CD4-positive, alpha-beta T cell treated with Interleukin-21 for 1 hour (primary cell): ENCODE measurements at places on chromosomes 1 and 21.

- no peak for DNase-seq
Measured at GRCh38 chr1:192831706-192832355, 23.0 kb downstream of the RGS2 start.

DNA sequence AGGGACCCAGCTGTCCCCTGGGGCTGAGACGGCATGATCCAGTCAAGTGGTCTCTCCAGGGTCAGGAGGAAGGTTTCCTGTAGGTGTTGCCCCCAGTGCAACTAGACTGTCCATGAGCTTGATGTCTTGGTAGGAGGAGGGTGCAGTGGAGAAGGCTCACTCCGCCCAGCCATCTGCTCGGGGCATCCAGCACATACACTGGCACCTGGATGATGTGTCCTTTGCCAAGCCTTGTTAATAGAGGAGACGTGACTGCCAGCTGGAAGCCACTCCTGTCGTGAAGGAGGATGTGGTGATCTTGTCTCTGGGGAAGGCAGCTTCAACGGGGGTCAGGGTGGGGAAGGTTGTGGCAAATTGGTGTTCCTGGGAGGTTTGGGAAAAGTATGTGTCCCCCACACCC is 6.2 kb downstream of the DISP3 start:
- DNase-seq, result no peak

DNA sequence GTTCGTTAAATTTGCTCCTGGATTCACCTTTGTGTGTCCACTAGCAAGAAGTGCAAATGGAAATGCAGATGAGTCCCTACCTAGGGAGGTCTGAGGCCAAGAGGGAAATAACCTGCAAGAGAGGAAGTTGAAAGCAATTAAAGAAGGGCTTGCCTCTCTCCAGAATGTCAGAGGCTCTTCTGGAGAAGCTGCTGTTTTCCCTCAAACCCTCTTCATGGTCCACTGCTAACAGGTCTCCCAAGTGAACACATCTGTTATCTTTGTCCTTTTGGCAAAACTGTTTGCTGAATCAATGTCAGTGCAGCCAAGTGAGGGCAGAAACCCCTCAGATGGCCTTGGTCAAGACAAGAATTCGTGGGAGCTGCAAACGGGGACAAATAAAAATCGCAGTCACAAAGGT is 177.3 kb upstream of the PLXNA2 start:
- DNase-seq, result no peak

DNA sequence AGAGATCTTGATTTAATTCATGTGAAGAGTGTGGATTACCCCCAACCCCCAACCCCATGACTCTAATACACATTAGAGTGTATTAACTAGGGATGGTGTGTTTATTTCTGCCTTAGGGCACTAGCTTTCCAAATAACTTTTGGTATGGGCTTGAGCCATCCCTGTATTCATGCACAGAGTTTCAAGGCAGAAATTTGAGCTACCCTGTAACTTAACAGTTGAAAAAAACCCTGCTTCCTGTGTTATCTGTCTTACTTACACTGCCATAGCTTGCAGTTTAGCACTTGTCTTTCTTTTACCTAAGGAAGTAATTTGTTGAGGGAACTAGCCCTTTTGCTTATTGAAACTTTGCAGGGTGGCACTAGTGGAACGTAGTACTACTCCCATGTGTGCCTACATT is 6.3 kb downstream of the SRSF11 start:
- peak; percentile 17 for DNase-seq

DNA sequence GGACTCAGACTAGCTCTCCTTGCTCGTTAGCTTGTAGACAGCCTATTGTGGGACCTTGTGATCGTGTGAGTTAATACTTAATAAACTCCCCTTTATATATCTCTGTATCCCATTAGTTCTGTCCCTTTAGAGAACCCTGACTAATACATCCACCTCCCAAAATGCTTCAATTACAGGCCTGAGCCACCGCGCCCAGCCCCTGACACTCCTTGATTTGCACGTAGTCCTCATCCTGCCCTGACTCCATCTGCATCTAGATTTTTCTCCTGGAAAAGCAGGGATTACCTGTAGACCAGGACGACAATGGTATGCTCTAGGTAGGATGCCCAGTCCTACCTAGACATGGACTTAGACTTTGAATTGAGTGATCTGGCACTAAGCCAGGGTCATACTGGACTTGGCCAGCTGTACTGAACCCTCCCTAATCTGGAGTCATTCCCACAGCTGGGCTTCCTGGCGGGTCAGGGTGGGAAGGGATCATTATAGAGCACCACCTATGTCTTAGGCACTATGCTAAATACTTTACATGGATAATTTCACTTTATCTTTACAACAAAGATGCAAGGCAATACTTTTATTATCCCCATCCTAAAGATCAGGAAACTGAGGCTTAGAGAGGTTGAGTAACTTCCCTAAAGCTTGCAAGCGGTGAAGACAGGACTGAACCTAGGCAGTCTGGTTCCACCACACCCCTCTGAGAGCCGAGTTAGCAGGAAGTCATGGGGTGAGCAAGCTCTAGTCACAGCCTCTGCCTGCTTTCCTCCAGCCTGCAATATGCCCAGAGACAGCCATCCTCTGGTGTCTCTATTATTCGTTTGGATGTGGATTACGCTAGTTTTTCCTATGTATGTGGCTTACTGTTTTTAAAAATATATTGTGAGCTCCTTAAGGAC is 89.4 kb downstream of the DTL start:
- DNase-seq, result no peak

DNA sequence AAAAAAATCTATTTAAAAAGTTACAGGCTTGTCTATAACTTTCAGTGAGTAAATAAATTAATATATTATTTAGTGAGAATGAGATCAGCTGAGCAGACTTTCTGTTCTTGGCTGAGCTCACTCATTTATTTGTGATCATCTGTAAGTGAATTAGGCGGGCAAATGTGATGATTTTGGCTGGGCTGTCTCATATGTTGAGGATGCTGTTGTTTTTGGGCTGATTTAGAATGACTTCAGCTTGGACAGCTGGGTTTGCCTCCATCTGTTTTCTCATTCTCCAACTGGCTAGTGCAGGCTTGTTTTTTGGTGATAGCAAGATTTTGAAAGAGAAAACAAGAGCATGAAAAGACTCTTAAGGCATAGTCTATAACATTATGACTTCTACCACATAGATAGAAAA is 475.8 kb upstream of the OLFM3 start:
- DNase-seq, result no peak

GRCh38 chr21:43272591-43272990 is 103.8 kb downstream of the CRYAA start:
- no peak for DNase-seq

DNA sequence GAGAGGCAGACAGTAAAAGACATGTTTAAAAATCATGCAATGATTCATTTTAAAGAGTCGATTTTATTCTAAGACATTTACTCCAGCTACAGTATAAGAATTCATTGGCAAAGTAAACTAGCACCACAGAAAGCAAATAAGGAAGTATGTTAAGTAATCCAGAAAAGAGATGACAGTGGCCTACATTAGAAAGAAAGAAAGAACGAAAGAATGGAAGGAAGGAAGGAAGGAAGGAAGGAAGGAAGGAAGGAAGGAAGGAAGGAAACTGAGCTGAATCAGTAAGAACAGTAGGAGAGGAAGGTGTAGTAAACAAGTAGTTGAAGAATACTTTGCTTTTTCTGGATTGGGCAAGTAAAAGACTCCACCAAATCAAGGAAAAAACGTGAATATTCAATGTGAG is 62.2 kb downstream of the ZZZ3 start:
- no peak for DNase-seq

DNA sequence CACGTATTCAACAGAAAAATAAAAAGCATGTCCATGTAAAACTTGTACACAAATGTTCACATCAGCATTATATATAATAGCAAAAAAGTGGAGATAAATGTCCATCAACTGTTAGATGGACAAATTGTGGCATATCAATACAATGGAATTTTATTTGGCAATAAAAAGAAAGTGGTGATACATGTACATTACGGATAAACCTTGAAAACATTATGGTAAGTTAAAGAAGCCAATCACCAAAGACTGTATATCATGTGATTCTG is 76.9 kb downstream of the EIF4G3 start:
- DNase-seq, result no peak

DNA sequence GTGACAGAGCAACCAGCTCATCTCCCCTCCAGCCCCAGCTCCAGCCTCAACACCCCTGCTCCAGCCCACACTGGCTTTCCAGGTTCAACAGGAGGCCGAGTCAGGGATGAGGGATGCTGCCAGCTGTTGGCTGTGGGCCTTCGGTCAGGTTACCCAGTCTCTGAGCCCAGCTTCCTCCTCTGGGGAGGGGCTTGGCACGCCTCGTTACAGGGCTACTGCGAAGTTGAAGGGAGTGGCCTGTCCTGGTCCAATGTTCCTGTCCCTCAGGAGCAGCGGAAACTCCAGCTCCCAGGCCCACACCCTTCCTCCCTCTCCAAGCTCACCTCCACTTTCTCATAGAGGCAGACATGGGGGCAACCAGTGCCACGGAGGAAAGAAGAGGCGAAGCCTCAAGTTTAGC is 15.1 kb upstream of the TAS1R2 start:
- DNase-seq, result no peak

DNA sequence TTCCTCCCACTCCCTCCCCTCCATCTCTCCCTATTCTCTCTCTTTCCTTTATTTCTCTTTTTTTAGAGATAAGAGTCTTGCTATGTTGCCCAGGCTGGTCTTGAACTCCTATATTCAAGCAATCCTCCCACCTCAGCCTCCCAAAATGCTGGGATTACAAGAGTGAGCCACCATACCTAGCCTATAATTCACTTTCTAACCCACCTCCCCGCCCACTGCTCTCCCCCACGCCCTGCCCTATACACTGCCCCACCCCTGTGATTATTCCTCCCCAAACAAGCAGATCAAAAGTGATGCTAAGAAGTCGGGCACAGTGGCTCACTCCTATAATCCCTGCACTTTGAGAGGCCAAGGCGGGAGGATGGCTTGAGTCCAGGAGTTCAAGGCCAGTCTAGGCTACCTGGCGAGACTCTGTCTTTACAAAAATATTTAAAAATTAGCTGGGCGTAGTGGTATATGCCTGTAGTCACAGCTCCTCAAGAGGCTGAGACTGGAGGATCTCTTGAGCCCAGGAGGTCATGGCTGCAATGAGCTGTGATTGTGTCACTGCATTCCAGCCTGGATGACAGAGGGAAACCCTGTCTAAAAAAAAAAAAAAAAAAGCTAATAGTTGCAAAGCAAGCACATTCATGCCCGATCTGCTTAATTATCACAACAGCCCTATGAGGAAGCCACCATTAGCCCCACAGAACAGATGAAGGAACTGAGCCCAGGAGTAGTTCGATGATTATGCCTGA is 12.8 kb upstream of the E2F2 start:
- DNase-seq, result no peak

- no peak for DNase-seq
Measured at GRCh38 chr1:228814176-228814575, 78.9 kb downstream of the RHOU start.

DNA sequence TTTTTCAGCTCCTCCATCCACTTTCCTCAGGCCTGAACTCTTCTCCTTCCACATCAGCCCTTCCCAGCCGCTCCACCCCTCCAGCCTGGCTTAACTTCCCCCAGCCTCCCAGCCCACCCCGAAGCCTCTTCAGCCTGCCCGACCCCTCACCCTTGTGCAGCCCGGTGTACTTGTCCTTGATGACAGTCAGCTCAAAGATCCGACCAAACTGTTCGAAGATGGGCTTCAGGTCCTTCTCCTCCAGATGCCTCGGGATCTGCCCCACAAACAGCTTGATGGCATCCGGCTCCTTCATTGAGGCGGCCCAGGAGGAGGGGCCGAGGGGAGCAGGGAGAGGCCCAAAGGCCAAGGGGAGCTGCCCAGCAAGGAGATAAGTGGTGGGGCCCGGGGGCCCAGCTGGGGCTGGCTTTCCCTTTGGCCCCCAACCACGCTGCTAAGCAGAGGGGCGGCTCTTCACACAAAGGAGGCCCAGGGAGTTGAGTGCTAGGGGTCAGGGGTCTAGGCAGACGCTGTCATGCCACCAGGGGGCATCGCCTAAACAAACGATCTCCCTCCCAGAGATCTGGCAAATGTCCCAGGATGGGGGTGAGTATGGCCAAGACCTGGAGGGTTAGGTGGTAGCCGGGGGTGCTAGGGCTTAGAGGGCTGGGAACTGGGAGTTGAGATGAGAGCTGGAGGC is 738 bp downstream of the CELF3 start:
- no peak for DNase-seq

DNA sequence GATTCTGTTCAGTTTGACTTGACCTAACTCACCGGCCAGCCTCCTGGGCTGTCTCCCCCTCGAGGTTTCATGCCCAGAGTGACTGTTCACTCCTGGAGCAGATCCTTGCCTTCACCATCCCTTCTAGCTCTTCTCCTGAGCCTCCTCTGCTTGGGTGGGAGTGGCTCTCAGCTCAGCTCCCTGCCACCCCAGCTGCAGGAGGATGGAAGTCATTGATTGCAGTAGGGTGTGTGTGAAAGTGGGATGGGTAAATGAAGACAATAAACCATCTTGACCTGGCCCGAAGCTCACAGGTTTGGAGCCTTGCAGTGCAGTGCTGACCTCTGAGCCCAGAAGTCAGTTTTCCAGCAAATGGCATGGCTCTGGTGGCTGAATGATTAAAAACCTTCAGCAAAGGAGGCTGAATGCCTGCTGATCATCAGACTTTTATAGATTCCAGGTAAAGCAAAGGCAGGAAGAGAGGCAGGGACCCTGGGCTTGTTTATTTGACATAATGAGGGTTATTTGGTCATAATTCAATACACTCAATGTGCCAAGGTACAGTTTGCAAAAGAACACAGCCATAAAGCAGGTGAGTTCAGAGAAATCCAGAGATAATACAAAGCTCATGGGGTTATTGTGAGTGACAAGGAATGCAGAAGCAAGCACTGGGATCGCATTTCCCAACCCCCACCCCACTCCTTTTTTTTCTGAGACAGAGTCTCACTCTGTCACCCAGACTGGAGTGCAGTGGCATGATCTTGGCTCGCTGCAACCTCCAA is 17.5 kb upstream of the TFF3 start:
- no peak for DNase-seq

GRCh38 chr1:74314438-74314837 is 79.3 kb downstream of the TNNI3K start:
- DNase-seq, result no peak

DNA sequence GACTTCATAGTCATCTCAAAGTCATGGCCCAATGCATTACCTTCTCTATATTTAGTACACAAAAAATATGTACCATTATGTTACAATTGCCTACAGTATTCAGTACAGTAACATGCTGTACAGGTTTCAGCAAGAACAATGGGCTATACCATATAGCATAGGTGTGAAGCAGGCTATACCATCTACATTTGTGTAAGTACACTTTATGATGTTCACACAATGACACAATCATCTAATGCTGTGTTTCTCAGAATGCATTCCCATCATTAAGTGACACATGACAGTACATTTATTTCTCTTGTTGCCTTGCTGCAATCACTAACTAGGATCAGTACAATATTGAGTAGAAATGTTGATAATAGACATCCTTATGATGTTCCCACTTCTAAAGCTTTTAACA is 46.5 kb upstream of the NFIA start:
- DNase-seq, result no peak

- DNase-seq, result no peak
Measured at GRCh38 chr1:152143150-152143887, 15.7 kb downstream of the RPTN start.
